Fibroblast of skin of back (primary cell): ENCODE measurements at places on chromosomes 16 and 17.

DNA sequence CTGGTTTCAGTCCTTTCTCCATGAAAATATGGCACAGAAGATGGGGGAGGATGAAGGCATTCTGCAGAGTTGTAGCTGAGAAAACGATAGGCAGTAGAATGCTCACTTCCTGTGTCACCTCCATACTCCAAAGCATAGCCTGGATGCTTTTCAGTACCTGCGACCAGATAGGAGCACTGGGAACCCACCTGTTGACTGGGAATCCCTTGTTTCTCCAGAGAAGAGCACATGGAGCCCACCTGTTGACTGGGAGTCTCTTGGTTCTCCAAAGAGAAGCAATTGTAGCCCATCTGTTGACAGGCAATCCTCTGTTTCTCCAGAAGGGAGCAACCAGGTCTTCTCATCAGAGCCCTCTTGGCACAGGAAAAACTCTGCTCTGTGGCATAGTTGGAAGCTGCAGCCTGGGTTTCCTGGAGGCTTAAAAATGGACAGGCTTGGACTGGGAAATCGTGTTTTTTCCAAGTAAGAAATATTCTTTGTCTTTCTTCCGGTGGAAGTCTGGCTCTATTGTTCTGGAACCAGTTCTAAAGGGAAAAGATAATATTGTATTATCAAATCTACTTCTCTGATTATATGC lies 13.2 kb downstream of the TERF2IP start:
- no peak for DNase-seq

GRCh38 chr17:56826611-56827414 lies 6.9 kb downstream of the C17orf67 start:
- DNase-seq = no peak

GRCh38 chr17:76447931-76448652 lies 4.9 kb downstream of the UBE2O start:
- peak; percentile 33 for DNase-seq

GRCh38 chr16:2090777-2091546 lies 43.2 kb downstream of the TSC2 start:
- DNase-seq = peak; percentile 57

GRCh38 chr17:50095626-50096037 lies 481 bp downstream of the PDK2 start:
- DNase-seq = no peak

DNA sequence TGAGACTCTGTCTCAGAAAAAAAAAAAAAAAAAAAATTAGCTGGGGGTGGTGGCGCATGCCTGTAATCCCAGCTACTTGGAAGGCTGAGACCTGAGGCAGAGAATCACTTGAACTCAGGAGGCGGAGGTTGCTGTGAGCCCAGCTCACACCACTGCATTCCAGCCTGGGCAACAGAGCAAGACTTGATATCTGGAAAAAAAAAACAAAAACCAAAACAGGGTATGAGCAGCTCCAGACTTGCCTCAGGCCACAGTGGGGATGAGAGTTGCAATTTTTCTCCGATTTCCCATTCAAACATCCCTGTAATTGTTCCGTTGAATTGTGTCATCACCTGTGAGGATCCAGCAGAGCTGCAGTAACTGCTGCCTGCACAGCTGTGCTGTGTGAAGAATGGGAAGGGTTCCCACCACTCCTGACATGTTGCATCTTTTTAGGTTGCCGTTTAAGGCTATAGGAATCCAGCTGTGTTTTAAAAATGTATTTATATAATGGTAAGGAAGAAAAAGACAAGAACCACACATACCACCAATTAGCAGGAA lies 150.0 kb downstream of the VPS53 start:
- no peak for DNase-seq

- peak; percentile 48 for DNase-seq
These were observed 220.5 kb upstream of the CDH11 start for GRCh38 chr16:65342231-65342866.

DNA sequence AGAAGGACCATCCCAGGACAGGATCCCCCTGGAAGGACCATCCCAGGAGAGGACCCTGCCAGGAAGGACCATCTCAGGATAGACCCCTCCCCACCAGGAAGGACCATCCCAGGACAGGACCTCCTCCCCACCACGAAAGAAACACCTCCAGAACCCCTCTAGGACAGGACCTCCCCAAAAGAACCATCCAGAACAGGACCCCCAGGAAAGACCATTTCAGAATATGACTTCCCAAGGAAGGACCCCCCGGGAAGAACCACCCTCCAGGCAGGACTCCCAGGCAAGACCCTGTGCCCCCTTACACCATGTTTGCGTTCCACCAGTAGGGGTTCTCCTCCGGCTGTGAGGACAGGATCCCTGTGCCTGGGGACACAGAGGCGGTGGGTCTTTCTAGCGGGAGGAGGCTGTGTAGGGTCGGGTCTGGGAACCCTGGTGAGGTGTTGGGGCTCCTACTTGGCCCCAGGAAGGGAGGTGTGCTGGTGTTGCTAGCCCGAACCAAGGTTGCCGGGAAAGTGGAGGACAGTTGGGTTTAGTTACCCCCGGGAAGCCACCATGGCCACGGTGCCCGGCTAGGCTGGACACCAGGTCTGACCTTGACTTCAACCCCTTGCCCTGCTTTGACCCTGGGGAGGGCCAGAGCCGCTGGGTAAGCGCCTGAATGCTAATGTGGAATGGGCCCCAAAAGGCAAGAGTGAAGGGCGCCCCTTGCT lies 2.2 kb downstream of the NOTUM start:
- DNase-seq = no peak

DNA sequence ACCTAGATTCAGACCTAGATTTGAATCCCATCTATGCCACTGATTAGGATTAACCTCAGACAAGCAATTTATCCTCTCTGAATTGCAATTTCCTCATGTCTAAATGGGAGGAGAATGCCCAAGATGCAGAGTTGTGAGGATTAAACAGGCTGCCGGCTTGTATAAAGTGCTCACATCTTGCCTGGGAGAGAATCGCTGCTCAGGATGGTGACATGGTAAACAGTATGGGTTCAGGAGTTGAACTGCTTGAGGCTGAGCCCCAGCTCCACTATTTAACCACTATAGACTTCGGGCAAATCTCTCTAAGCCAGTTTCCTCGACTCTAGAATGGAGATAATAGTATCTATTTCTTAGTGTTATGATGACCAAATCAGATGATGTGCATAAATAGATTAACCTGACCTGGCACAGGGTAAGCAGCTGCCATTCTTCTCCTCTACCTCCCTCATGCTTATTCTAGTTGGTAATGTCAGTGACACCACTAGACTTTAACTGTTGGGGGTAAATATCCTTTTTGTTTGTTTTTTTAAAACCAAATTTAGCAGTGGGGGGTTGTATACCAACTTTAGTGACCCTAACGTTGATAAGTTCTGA lies 732 bp upstream of the RPL27 start:
- DNase-seq = no peak

DNA sequence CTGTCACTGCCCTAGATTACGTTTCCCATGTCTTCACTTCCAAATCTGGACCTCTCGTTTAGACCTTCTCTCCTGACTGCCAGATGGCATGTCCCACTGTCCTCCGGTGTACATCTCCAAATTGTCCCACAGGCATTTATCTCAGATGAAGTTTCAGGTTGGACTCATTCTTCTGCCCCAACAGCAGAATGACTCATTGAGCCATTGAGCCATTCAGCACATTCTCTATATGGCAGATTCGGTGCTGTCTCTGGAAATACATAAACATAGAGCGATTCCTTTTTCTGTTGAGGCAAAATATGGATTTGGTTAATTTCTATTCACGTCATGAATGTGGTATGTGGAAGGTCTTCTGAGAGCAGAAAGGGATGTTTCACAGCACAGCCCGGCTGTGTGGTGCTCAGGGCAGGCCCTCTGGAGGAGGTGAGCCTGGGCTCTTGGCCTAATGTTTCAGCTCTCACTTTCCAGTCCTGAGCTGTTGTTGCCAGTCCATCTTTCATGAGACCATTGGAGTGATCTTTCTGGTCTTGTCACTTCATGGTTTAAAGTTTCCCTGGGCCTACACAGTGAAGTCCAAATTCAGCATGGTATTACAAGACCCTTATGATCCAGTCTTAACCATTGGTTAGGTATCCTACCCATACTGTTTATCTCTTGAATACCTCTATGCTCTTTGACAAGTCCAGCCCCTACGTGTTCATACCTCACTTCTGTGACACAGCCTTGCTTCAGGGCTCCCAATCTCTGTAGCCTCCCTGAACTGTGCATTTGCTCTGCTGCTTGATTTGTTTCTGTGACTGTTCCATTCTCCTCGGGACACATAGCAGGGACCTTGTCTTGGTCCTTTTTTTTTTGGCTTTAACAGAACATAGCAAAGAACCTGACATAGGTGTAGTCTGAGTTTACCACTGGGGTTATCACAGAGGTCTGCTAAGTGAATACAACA lies 15.9 kb downstream of the HAPSTR1 start:
- peak; percentile 60 for DNase-seq

DNA sequence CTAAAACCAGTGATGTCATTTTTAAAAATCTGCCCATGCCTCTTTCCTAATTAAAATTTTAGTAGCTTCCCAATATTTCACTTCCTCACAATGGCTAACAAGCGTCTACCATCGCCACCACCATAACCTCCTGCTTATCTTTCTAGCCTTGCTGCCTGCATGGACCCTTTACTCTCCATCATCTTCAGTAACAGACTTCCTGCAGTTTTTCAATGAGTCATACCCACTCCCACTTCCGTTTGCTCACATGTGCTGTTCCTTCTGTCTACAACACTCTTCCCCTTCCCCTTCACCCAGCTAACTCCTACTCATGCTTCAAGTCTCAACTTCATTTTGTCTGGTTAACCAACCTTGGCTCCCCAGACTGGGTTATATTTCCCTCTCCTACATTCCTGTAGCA lies 12.8 kb upstream of the SKAP1 start:
- DNase-seq = no peak

DNA sequence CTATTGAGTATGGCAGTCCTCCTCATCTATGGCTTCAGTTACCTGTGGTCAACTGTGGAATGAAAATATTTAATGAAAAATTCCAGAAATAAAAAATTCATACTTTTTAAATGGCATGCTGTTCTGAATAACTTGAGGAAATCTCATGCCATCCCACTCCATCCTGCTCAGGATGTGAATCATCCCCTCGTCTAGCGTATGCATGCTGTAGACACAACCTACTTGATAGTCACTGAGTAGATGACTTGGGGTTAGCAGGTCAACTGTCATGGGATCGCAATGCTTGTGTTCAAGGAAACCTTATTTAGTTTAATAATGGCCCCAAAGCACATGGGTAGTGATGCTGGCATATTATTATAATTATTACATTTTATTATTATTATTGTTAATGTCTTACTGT lies 4.8 kb upstream of the VAC14 start:
- peak; percentile 87 for DNase-seq

DNA sequence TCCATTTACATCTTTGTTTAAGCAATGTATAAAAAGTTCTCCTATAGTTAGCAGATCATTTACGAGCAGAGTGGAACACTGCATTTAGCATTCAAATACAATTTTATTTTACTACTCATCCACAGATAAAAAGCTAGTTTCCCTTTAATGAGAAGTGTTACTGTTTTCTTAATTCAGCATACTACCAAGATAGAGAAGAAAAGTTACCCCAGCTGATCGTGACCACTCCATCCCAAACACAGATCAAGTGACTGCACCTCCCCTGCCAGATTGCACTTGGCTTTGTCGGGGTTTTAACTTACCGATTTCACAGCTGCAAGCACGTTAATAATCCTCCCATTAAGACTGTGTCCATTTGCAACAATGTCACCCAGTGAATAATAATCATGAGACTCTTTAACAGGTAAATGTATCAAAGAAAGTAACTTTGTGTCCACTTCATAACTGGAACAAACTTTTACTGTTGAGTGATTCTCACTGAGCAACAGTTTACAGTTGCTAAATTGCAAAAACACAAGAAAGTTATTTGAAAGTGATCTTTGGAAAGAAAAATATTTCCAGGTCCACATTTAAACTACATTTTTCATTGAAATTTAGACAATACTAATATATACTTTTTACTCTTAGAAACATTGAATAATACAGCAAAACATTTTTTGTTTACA lies 14.4 kb downstream of the MEIOB start:
- DNase-seq = no peak

DNA sequence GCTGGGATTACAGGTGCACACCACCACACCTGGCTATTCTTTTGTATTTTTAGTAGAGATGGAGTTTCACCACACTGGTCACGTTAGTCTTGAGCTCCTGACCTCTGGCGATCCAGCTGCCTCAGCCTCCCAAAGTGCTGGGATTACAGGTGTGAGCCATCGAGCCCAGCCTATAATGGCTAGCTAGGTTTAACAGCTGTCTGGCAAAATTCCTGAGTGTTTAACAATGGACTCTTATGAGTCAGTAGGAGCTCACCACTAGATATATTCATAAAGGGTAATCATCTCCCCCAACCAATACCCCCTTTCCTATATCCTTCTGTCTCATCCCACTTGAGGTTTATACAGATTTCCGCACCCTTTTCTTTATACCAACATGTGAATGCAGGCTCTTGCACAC lies 91.5 kb upstream of the CDH13 start:
- no peak for DNase-seq

DNA sequence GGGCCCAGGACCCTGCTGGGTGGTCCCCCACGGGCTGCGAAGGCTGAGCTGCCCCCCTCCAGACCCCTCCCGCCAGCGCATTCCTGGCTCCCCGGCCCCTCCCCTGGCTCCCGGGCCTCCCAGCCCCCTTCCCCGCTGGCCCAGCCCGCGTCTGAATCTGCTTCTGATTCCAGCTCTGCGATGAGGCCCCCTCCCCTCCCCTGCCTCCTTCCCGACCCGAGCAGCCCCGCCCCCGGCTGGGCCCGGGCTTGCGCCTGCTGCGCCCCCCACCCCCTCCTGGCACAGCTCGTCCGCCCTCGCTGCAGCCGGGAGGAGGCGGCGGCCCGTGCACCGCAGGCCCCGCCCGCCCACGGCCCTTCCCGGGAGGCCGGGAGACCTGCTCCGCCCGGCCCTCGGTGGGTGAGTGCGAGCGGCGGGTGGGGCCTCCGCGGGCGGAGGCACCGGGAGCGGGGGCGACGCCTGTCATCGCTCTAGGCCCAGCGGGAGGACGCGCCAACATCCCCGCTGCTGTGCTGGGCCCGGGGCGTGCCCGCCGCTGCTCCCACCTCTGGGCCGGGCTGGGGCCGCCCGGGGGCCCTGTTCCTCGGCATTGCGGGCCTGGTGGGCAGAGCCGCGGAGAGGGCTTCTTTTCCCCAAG lies at the start of gene NTN3:
Gene NTN3, plus strand, starts transcription at position 282 of the 637 bp plus-strand sequence. CDS start 405 bp downstream, outside the sequence.
- no peak for DNase-seq

GRCh38 chr17:39867880-39868553 lies at the start of gene ZPBP2:
TSS of gene ZPBP2 (plus strand) at chr17:39868202. CDS start at chr17:39868355, 153 bp downstream.
- no peak for DNase-seq

DNA sequence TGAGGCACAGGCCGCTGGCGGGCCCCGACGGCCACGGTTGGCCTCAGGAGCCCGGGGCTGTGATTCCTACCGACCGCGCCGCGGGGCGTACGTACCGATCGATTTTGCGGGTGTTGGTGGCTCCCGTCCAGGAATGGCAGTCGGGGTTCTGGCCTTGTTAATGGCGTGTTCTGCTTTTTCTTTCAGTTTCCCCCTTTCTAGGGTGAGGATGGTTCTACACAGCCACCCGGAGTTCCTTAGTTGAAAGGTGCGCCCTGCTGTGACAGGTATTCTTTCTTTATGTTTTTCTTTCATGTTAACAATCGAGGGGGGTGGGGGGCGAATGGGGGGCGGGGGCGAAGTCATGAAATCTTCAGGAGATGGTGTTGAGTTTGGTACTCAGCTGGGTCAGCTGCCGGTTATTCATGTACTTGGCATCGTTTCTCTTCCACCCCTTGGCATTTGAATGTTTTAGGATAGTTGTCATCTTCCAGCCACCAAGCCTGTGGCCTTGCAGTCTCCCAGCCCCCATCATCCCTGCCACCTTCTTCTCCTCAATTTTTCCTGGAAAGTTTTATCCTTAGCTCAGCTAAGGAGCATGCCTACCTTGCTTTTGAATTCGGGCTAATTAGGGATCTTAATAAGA lies 802 bp downstream of the CYLD start:
- peak; percentile 66 for DNase-seq

- DNase-seq = peak; percentile 84
These were observed 96.2 kb downstream of the RAP1GAP2 start for GRCh38 chr17:2892305-2892971.
